Activated CD8-positive, alpha-beta memory T cell treated with anti-CD3 and anti-CD28 coated beads for 1 hour (primary cell): ENCODE measurements at places on chromosomes 16 and 17.
A peak's percentile ranks its signal among the peaks of the same experiment; 100 is the strongest.

GRCh38 chr17:31596382-31597323 is 205.2 kb downstream of the RAB11FIP4 start:
- no peak for DNase-seq

- no peak for DNase-seq
Observed at GRCh38 chr16:79537584-79537983, 63.0 kb downstream of the MAF start.

DNA sequence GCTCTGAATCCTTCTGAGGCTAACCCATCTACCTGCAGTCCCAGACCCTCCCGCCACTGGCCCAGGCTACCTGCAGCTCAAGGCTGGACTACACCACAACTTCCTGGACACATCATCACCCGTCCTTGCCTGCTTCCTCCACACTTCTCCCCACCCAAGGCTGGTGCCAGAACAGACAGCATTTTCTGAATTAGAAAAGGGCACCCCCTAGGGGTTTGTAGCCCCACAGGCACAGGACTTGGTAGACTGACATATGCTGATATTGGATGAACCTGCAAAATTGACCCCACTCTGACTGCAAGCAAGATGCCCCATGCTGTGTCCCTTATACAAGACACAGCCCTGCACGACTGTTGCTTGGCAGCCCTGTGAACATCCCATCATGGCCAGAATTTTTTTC is 271.5 kb upstream of the C16orf82 start:
- DNase-seq: no peak

DNA sequence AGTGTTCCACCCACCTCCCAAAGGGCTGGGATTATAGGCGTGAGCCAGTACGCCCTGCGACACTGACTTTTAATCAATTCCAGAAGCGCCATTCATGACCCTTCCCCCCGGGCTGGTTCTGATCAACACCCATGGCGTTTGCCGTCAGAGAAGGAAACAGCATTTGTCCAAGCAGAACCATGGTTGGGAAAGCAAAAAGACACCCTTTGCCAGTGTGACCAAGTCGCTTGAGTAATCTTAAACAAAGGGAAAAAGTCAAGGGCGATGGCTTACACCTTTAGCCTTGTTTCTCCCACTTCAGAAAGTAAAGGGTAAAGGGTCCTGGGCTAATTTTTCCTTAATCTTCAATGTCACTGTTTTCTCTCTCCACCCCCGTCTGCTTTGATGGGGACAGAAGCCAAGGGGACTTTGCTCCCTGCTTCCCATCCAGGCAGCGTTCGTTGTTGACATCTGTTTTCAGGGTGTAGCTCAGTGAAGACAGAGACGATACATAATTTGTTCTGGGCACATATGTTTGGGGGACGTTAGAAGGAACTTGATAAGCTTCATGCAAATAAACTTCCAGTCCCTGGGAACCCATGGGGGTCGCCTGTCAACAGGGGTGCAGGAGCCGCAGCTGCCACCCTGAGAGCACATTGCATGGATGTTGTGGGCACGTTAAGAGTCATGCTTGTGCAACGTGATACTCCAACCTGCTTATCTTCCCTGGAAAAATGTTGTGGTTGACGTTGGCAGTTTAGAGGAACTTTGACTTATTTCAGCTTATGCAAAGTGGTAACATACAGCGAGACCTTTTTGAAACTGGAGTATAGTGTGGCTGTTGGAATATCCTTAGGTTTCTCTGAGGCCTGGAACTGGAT is 50.6 kb upstream of the TANGO6 start:
- DNase-seq: no peak

- no peak for DNase-seq
Observed at GRCh38 chr16:87982581-87983041, 31.4 kb downstream of the BANP start.

DNA sequence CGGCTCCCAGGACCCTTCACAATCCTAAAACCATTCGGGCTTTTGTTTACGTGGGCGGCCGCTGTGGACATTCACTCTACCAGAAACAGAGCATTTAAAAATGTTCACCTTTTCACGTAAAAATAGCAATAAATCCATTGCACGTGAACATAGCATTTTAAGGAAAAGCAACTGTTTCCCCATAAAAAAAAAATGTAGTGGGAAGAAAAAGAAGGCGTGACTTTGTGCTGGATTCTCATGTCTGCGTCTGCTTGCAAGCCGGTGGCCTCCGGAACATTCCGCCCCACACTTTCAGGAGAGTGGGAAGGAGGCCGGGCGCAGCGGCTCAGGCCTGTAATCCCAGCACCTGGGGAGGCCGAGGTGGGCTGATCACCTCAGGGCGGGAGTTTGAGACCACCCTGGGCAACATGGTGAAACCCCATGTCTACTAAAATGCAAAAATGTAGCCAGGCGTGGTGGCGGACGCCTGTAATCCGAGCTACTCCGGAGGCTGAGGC is 13.4 kb upstream of the GNG13 start:
- DNase-seq: no peak

GRCh38 chr17:28100251-28100650 is 57.8 kb downstream of the NLK start:
- DNase-seq: no peak

GRCh38 chr17:45824901-45825492 is 19.7 kb upstream of the SPPL2C start:
- DNase-seq: no peak

- DNase-seq: no peak
Observed at GRCh38 chr17:33330877-33331276, 37.8 kb upstream of the ASIC2 start.

GRCh38 chr16:845351-845745 is 44.8 kb upstream of the GNG13 start:
- no peak for DNase-seq

- DNase-seq: no peak
Observed at GRCh38 chr16:609984-610383, 20.1 kb downstream of the RAB40C start.

DNA sequence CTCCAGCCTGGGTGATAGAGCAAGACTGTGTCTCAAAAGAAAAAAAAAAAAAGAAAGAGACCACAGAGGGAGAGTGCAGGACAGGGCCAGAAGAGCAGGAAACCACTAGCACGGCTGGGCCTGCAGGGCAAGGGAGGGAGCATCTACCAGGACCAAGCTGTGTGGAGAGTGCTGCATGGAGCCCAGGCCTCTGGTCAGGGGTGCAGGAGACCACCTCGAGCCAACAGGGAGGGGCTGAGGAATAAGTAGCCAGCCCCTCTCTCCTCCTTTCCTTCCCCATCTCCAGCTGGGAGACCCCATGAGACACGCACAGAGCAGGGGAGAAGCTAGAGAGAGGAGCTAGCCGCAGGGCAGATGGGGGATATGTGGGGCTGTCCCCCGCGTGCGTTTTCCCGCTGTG is 67.0 kb upstream of the DNAH17 start:
- DNase-seq: no peak

GRCh38 chr17:63335831-63336230 is 110.3 kb downstream of the CYB561 start:
- DNase-seq: no peak

DNA sequence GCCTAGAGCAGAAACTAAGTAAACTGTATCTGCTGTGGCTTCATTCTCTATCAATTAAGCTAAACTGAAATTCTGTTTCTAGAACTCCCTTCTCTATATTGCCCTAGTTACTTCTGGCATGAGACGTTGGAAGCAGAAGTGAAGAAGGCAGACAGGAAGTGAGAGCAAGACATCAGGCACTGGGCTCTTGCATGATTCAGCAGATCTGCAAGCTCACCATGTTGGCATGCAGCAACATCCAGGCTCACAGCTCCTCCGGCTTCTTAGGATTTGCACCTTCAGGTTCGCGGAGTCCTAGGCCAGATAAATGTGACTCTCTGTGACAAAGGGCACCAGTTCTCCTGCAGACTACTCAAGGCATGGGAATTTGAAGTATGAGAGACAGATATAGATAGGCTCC is 148.3 kb downstream of the CDH8 start:
- no peak for DNase-seq

GRCh38 chr17:9944704-9945103 is 39.6 kb upstream of the RCVRN start:
- no peak for DNase-seq

- no peak for DNase-seq
Observed at GRCh38 chr16:81905277-81905676, 106.0 kb downstream of the SDR42E1 start.

DNA sequence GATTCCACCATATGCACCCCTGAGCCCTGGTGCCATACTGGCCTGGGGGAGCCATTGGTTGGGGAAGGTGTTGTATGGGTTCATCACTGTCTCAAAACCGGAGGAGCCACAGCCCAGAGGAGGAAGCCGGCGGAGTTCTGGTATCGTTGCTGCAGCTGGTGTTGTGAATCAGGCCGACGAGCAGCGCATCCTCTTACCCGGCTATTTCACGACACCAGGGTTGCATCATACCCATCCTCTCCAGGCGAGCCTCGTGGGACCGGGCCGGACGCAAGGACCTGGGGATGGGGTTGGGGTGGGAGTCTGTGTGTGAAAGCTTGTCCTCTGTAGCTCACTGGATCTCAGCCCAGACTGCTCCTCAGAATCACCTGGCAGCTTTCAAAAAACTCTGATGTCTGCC is 6.6 kb upstream of the SLC12A3 start:
- DNase-seq: no peak

GRCh38 chr17:80166446-80166845 is 3.4 kb upstream of the CARD14 start:
- no peak for DNase-seq

DNA sequence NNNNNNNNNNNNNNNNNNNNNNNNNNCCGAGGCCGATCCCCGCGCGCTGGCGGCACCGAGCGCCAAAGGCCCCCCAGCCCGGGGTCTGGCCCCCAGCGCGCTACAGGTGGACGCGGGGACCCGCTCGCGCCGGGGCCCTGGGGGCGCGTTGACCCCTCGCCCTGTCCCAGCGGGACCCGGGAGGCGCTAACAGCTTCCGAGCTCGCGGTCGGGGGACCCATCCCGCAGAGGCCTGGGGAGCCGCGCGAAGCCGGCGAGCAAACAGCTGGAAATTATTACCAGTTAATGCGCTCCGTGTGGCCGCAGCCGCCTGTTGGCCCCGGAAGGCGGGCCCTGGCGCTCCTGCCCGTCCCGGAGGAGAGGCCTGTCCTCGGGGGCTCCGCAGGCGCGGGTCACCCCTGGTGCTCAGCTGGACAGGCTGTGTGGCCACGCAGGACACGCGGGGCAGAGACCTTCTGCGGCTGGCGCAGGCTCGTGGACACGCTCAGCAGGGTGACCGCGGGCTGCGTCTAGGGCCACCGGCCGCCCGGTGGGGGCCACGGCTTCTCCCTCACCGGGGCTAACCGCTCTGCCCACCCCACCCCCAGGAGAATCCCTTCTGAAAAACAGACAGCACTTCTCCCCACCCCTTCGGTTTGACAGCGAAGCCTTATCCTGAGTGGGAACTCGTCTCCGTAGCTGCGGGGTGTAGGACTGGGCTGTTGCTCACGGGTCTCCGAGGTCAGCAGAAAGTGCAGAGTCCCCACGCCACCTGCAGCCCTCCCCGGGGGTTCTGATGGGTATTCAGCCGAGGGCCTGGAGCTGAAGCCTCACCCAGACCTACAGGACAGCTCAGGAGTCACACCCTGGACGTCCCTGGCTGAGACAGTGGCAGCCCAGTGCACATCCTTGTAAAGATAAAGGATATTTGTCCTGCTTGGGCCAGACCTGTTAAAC is 138.7 kb upstream of the RPH3AL start:
- peak; percentile 12 for DNase-seq

- DNase-seq: no peak
Observed at GRCh38 chr16:28062847-28063521, 530 bp downstream of the GSG1L start.

GRCh38 chr16:78743556-78743955 is 644.1 kb downstream of the WWOX start:
- DNase-seq: no peak

- DNase-seq: no peak
Observed at GRCh38 chr16:30764816-30765465, 2.8 kb downstream of the RNF40 start.

GRCh38 chr16:58264961-58265479 is 29.8 kb downstream of the PRSS54 start:
- no peak for DNase-seq

DNA sequence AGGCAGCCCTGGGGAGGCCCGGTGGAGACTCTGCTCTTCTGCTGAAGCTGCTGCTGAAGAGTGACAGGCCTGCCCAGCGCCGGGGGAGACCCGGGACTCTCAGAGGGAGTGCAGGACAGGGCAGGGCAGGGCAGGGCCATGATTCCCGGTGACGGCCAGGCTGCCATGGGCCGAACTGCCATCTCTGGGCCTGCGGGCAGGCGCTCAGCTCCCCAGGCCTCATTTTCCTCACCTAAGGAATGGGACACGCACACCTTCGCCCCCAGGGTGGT is 22.6 kb upstream of the SSTR5 start:
- DNase-seq: no peak

DNA sequence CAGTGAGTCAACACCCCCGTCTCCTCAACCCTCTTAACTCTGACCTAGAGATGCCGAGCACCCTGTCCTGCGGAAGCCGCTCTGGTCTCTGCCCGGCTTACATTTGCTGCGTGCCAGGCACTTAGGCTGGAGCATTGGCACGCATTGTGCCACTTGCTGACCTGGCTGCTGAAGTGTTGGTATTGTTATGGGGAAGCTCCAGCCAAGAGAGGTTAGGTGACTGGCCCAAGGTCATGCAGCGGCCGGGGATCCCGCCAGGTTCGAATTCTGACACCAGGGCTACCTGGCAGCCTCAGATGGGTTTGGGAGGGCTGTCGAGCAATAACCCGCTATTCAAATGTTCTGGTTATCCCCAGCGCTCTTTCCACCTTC is 5.0 kb upstream of the HSD17B1 start:
- DNase-seq: no peak

- no peak for DNase-seq
Observed at GRCh38 chr17:13106171-13106570, 88.3 kb upstream of the ELAC2 start.

- DNase-seq: no peak
Observed at GRCh38 chr16:27383556-27384243, 18.3 kb upstream of the IL21R start.

DNA sequence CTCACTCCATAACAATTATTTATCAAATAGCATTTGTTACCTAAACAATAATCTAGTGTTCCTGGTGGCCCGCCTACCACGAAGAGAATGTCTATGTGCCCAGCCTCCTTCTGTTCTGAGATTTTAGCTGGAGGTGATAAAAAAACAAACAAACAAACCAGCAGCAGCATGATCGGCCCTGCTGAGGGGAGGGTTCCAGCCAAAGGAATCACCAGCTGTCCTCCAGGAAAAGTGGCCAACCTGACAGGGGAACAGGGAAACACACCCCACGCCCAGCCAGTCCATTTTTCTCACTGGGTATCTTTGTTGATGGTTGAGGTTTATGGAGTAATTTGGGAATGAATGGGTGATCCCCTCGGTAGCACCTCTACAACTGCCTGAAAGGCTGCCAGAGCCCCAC is 203.0 kb upstream of the DYNLRB2 start:
- no peak for DNase-seq

DNA sequence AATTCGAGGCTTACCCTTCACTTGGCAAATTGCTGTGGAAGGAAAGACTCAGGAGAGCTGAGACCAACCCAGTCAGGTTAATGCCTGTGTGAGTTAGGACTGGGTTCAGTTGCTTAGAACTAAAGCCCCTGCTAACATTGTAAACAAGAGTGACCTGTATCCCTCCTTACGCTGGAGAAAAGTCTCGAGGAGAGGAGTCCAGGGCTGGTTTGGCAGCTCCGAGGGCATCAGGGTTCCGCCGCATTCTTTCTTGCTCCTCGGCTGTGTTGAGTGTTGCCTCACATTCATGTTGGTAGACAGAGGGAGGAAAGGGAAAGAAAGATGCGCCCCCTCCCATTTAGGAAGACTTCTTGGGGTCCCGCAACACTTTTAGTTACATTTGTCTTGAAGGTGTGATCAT is 18.5 kb downstream of the VPS35L start:
- no peak for DNase-seq

- DNase-seq: no peak
Observed at GRCh38 chr17:37273409-37274051, 102.3 kb upstream of the C17orf78 start.
